Choroid plexus epithelial cell (primary cell): ENCODE measurements at places on chromosomes 2 and 18.
A peak's percentile ranks its signal among the peaks of the same experiment; 100 is the strongest.

GRCh38 chr18:29693334-29693733, 1349.2 kb downstream of the DSC3 start:
- no peak for DNase-seq

DNA sequence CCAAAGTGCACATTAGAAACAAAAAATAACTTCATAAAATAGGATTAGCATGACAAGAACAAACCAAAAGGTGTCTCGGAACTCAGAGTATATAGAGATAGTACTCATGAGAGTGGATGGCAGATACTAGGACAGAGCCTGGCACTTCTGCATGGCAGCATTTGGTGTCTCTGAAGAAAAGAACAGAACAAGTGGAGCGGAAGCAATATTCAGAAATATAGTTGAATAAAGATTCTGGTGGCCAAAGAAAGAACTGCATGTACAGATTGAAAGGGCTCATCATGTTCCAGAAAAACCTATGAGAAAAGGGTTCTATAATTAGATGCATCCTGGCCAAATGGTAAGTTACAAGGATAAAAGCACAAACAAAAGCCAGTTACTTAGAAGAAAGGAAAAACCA, 90.9 kb downstream of the CCDC138 start:
- DNase-seq = no peak

GRCh38 chr2:149902081-149902480, 314.5 kb upstream of the MMADHC start:
- DNase-seq = no peak

- no peak for DNase-seq
Measured at GRCh38 chr2:215141706-215142105, 3.3 kb upstream of the ABCA12 start.

DNA sequence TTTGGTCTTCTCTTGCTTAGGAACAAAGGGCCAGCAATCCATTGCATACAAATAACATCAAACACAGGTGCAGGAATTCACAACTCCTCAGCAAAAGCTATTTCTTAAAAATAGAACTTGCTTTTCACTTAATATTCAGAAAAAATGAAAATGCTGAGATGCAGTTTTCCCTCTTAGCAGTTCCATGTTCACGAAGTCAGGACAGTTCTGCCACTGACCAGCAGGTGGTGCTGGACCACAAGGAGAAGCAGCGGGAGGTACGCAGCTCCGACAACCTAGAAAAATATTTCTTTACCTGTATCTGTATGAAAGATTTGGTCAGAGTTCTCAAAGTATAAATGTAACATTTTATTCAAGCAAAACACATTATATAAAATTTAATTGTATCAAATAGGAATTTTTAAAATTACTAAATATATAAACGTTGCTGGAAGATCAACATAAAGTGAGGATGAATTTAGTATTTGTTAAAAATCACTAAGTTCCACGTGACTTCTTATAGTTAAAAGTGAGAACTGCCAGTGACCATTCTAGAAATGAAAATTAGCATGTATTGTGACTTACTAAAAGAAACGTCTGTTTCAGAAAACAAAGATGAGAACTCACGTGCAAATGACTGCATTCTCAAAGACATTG, 48.8 kb downstream of the ADNP2 start:
- DNase-seq = peak; percentile 89

- peak; percentile 68 for DNase-seq
Measured at GRCh38 chr2:12059616-12060441, 313.4 kb downstream of the LPIN1 start.

DNA sequence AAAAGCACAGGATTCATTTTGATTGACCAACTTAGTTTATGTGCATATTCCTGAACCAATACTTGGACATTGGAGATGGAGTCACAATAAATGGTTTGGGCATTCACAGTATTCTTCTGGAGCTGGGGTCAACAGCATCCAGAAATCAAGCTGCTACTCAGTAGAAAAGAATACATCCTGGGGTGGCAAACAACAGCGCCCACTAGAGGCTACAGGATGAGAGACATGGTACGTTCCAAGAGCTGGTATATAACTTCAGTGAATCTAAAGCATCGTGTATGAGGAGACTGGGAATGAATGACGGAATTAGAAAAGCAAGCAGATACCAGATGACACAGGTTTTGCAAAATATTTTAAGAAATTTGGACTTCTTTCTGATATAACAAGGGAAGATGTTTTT, 142.9 kb upstream of the FIGN start:
- DNase-seq = peak; percentile 46

DNA sequence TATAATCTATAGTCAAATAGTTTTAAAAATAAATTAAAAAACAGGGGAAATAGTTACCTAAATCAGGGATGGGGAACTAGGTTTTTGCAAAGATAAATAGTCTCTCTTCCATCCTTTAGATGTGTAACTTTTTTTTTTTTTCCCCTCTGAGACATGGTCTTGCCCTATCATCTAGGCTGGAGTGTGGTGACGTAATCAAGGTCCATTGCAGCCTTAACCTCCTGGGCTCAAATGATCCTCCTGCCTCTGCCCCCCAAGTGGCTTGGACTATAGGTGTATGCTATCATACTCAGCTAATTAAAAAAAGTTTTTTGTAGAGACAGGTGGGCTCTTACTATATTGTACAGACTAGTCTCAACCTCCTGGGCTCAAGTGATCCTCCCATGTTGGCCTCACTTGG, 316.5 kb downstream of the CCDC85A start:
- DNase-seq = no peak

- DNase-seq = no peak
Measured at GRCh38 chr18:2482706-2483475, 88.4 kb downstream of the METTL4 start.

DNA sequence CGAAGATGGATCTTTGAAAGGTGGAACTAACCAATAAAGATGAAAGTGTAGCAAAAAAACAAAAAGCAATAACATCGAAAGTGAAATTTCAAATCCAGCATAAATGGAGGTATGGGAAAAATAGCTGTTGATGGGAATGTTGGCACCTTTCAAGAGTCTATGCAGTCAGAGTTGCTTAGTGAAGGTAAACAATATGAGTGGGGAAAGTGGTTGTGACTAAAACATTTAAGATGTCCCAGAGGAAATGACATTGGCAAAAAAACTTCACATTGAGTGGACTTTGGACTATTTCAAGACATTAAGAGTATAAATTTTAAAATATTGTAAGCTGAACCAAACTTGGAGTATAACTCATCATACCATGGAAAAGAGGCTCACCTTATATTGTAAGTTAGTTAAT, 17.7 kb downstream of the ETAA1 start:
- DNase-seq = no peak
